ENCODE measurements at places on chromosomes 6 and 20. TPM values are rescaled to one million over a fixed set of nuclear protein-coding genes. Genes with fewer than 3 reads are reported as not detected.

DNA sequence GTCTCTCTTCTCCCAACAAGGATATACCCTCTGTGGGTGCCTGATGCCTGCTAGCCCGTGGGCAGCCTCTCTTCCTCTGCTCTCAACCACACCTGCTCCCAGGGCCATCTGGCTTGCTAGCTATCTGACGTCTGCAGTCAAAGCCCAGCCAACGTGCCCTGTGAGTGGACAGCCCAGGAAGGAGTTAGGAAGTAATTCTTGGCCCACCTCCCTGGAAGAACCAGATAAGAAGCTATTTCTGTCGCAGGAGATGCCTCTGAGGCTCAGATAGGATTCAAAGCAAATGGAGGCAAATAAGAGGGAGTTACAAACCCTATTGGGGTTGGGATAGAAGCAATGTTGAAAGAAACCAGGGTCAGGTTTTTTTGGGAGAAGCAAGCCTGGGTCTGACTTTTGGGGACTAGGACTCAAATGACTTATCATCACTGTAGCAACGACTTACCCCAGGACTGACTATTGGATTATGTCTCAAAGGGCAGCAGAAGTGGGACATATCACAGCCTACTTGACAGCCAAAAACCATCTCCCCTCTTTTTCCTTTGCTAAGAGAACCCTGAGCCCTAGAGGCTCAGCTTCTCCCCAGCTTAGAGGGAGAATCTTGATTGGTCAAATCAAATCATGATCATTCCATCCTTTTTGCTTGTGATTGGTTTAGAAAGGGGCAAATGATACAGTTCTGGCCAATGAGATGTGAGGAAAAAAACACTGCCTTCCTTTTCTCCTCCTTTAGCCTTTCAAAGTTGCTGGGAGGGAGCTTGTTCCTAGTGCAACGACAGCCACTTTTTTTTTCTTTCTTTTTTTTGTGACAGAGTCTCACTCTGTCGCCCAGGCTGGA, 18.0 kb upstream of the CDK5RAP1 start:
- H3K4me3 ChIP-seq = no peak overlapping the region
- H3K27me3 ChIP-seq = no peaks in the 10 kb centered on the region
- peaks cover 9% of the 10 kb centered on the region for H3K36me3 ChIP-seq
- no peak for DNase-seq

GRCh38 chr6:43173591-43174262, 2.7 kb downstream of the SRF start:
- H3K4me1 ChIP-seq = peaks cover 35% of the 10 kb centered on the region
- DNase-seq = no peak
- H3K4me3 ChIP-seq = peak overlapping the region; percentile 97
- H3K27ac ChIP-seq = peak overlapping the region; percentile 93
- peaks cover 20% of the 10 kb centered on the region for H3K36me3 ChIP-seq
- H3K27me3 ChIP-seq = no peaks in the 10 kb centered on the region

GRCh38 chr6:86526238-86526637, 411.1 kb upstream of the HTR1E start:
- H3K4me3 ChIP-seq = no peak overlapping the region
- H3K4me1 ChIP-seq = no peaks in the 10 kb centered on the region
- no peak overlapping the region for H3K27ac ChIP-seq
- H3K36me3 ChIP-seq = no peaks in the 10 kb centered on the region

The SLC13A3 gene
- total RNA-seq = 2.8 TPM

GRCh38 chr6:123580331-123580730, 56.4 kb downstream of the TRDN start:
- no peak for DNase-seq
- H3K27ac ChIP-seq = no peak overlapping the region
- peaks cover 7% of the 10 kb centered on the region for H3K27me3 ChIP-seq
- no peak overlapping the region for H3K4me3 ChIP-seq
- H3K4me1 ChIP-seq = no peaks in the 10 kb centered on the region

DNA sequence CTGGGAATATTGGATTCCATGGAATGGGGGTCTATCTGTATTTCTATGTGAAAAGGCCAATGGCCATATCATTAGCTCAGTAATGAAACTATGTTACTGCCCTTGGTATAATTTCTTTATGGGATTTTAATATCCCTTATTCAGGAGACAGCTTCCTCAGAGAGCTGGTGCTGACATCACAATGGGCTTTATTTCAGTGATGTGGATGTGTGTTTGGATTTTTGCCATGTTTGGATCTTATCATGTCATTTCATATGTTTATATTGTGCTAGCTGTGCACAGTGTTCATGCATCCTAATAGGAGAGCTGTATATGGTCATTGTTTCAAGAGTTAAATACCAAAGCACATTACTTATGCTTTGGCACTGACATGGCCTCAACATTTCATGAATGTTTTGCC, 806.1 kb upstream of the MAP3K7 start:
- H3K36me3 ChIP-seq = peaks cover 3% of the 10 kb centered on the region
- DNase-seq = no peak
- no peaks in the 10 kb centered on the region for H3K27me3 ChIP-seq
- no peak overlapping the region for H3K4me3 ChIP-seq

GRCh38 chr20:9660236-9660868, 146.0 kb downstream of the LAMP5 start:
- H3K27me3 ChIP-seq = peaks cover 4% of the 10 kb centered on the region
- no peaks in the 10 kb centered on the region for H3K4me1 ChIP-seq
- no peaks in the 10 kb centered on the region for H3K36me3 ChIP-seq
- no peak overlapping the region for H3K4me3 ChIP-seq
- DNase-seq = no peak

The CHRNA4 gene
- not detected for total RNA-seq

DNA sequence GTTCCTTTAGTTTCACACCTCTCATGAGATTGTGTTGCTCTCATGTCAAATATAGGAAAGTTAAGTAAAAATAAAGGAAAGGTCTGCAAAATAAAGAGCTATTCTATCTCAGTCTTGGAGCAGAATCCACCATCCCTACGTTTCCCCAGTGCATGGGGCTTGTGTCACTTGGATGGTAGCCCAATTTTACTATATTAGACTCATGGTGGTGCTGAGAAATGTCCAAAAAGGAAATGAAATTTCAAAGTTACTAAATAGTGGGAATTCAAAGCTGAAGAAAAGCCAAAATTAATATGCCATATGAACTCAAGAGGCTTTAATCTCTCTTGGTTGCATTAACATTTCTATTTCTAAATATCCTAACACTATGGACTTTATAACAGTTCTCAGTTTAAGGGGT, 1283.3 kb upstream of the GJE1 start:
- H3K27me3 ChIP-seq = no peaks in the 10 kb centered on the region
- DNase-seq = no peak
- no peak overlapping the region for H3K4me3 ChIP-seq
- H3K36me3 ChIP-seq = peaks cover 1% of the 10 kb centered on the region

GRCh38 chr6:116244284-116244683, 9.6 kb downstream of the TSPYL4 start:
- no peak overlapping the region for H3K4me3 ChIP-seq
- DNase-seq = no peak
- no peaks in the 10 kb centered on the region for H3K27me3 ChIP-seq
- peaks cover 19% of the 10 kb centered on the region for H3K4me1 ChIP-seq
- no peak overlapping the region for H3K27ac ChIP-seq
- H3K36me3 ChIP-seq = peaks cover 2% of the 10 kb centered on the region

DNA sequence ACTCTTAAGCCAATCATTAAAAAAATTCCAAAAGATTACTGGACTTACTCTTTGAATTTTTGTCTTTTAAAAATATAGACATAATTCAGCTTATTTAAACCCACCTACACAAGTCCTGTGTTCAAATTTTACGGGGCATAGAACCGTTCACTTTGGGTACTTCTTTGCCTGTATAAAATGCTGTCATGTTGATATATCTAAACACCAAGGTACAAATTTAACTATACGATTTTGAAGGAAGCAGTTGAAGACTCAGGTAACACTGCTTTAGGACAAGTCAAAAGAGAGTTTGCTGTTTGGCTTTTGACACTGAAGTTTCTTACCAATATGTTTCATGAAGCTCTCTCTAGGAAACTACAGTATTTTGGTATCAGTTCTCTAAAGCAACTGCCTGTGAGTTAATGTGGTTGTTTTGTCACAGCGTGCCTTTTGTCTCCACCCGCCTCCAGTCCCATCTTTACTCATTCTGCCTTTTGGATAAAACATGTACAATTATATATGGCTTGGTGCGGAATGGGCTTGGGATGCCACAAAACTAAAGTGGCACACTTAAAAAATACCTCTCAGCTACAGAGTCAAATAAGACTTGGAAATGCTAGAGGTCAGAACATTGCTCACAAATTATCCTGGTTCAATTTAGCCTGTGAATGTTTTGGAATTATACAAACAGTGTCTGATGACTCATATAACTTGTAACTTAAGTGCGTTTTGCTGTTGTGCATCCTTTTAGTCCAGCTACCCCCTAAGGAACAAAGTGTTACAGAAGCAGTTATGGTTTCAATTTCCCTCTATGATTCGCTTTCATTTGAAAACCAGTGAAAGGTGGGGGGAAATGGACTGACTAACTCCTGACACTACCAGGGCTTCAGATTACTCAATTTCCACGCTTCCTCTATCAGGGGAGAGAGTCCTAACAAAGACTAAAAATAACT, 38.7 kb downstream of the RGS17 start:
- peak overlapping the region; percentile 33 for H3K4me3 ChIP-seq
- H3K4me1 ChIP-seq = peaks cover 27% of the 10 kb centered on the region
- peak overlapping the region; percentile 55 for H3K27ac ChIP-seq
- H3K27me3 ChIP-seq = no peaks in the 10 kb centered on the region
- H3K36me3 ChIP-seq = no peaks in the 10 kb centered on the region

DNA sequence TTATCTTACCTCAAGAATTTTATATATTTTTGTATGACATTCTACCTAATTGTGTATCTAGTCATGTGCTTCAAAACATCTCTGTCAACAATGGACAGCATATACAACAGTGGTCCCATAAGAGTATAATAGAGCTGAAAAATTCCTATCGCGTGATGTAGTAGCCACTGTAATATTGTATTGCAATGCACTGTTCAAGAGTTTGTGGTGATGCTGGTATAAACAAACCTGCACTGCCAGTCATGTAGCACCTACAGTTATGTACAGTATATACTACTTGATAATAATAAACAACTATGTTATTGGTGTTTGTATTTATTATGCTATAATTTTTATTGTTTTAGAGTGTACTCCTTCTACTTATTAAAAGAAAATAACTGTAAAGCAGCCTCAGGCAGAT, 672.7 kb downstream of the CD109 start:
- H3K27ac ChIP-seq = no peak overlapping the region
- DNase-seq = no peak
- H3K36me3 ChIP-seq = no peaks in the 10 kb centered on the region
- H3K4me1 ChIP-seq = peaks cover 14% of the 10 kb centered on the region

DNA sequence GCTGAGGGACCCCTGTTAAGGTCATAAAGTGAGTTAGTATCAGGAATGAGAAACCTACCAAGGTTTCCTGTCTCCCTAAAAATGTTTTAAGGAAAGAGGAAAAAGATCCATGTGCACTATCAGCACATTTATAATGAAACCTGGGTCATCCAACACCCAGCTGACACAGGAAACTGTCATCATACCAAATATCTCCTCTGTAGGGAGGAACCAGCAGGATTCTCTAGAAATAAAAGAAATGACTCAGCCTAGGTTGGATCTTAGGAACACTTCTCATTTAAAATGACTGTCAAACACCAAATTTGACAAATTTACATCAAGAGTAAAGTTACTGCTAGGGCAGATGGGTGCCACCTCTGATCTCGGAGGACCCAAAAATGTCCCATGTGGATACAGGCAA, 21.7 kb downstream of the GFOD1 start:
- H3K27me3 ChIP-seq = no peaks in the 10 kb centered on the region
- no peak overlapping the region for H3K27ac ChIP-seq
- peaks cover 17% of the 10 kb centered on the region for H3K4me1 ChIP-seq
- DNase-seq = no peak
- no peak overlapping the region for H3K4me3 ChIP-seq
- H3K36me3 ChIP-seq = no peaks in the 10 kb centered on the region

GRCh38 chr6:129730477-129731165, 20.6 kb upstream of the ARHGAP18 start:
- no peaks in the 10 kb centered on the region for H3K27me3 ChIP-seq
- H3K4me1 ChIP-seq = peaks cover 6% of the 10 kb centered on the region
- no peaks in the 10 kb centered on the region for H3K36me3 ChIP-seq
- DNase-seq = no peak

- no peak for DNase-seq
- no peaks in the 10 kb centered on the region for H3K27me3 ChIP-seq
- no peak overlapping the region for H3K27ac ChIP-seq
- H3K4me3 ChIP-seq = no peak overlapping the region
- no peaks in the 10 kb centered on the region for H3K4me1 ChIP-seq
Measured at GRCh38 chr20:16390991-16391390, 182.3 kb downstream of the KIF16B start.

- H3K36me3 ChIP-seq = peaks cover 4% of the 10 kb centered on the region
- H3K27me3 ChIP-seq = no peaks in the 10 kb centered on the region
- H3K4me3 ChIP-seq = no peak overlapping the region
- no peak for DNase-seq
Measured at GRCh38 chr6:130473886-130474285, 108.1 kb downstream of the TMEM200A start.

DNA sequence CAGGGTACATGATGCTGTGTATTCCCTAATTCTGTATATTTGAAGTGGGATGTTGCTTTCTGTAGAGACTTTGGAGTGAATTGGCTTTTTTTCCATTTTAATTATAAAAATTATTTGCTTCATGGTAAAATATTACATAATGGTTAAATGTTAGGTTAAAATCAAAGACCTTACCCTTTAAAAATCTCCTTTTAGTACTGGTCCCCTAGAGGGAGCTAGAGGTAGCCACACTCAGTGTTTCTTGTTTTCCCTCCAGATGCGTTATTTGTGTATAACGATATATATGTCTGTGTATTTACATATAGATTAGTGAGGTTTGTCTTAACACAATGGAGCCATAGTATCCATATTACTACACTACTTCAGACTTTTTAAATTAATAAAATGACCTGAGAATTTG, 146.7 kb downstream of the PLCB4 start:
- no peak for DNase-seq
- no peak overlapping the region for H3K4me3 ChIP-seq
- peaks cover 25% of the 10 kb centered on the region for H3K4me1 ChIP-seq
- no peak overlapping the region for H3K27ac ChIP-seq

DNA sequence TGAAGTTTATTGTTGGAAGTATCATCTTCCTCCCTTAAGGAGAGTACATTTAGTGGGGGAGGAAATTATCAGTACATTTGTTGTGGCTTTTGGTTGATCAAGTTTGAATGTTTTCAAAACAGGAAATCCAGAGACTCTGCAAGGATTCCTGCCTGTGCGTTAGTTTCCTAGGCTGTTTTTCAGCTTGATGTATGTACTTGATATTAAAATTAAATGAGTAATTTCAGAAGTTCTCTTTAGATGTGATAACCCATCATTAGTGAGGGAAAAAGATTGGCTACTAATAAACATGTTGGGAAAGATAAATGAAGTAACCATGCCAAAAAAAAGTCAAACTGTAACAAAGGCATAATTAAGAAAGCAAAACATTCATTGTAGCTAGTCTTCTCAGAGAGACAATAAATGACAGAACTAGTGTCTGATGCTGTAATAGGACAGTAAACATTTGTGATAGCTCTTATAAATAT, 88.0 kb upstream of the TULP1 start:
- H3K27ac ChIP-seq = peak overlapping the region; percentile 94
- H3K4me1 ChIP-seq = peaks cover 76% of the 10 kb centered on the region
- DNase-seq = no peak

GRCh38 chr6:17172836-17173470, 71.1 kb downstream of the STMND1 start:
- H3K4me3 ChIP-seq = no peak overlapping the region
- H3K27me3 ChIP-seq = no peaks in the 10 kb centered on the region
- no peaks in the 10 kb centered on the region for H3K4me1 ChIP-seq
- H3K27ac ChIP-seq = no peak overlapping the region
- H3K36me3 ChIP-seq = no peaks in the 10 kb centered on the region
